ENCODE measurements at places on chromosomes 16 and 17. TPM values are rescaled to one million over a fixed set of nuclear protein-coding genes. Genes with fewer than 3 reads are reported as not detected.

DNA sequence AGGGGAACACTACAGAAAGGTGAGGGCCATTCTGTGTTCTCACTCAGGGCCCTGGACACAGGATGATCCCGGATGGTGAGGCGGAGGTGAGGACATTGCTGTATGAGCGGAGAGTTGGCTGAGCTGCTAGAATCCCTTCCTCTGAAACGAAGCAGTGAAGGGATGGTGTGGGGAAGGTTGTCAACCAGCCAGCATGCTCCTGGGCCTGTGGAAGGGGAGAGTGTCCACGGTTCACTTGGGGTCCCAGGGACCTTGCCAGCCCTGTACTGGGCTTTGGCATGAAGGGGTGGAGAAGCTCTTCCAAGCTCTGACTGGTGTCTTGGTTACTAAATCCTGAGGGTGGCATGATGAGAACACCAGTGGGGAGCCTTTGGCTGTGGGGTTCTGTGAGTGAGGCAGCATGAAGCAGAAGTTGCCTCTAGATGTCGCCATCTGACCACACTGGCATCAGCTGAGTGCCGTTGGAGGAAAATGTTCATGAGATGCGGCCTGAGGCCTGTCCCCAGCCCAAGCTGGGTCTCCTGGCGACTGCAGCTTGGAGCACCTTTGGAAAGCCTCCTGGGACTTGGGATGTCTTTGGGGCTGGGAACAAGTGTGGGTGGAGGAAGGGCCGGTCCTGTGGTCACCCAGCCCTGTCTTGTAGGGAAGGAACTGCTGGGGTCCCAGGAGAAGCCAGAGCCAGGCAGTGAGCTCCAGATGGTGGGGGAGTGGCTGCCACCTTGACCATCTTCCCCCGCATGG, 14.8 kb downstream of the PDP2 start:
- peak; percentile 78 for DNase-seq

GRCh38 chr17:47808830-47809480, 12.6 kb downstream of the OSBPL7 start:
- DNase-seq, result no peak

ANKRD40CL gene
- not detected for polyA plus RNA-seq

- no peak for DNase-seq
These were observed 7.3 kb downstream of the PCGF2 start for GRCh38 chr17:38740806-38741205.

DNA sequence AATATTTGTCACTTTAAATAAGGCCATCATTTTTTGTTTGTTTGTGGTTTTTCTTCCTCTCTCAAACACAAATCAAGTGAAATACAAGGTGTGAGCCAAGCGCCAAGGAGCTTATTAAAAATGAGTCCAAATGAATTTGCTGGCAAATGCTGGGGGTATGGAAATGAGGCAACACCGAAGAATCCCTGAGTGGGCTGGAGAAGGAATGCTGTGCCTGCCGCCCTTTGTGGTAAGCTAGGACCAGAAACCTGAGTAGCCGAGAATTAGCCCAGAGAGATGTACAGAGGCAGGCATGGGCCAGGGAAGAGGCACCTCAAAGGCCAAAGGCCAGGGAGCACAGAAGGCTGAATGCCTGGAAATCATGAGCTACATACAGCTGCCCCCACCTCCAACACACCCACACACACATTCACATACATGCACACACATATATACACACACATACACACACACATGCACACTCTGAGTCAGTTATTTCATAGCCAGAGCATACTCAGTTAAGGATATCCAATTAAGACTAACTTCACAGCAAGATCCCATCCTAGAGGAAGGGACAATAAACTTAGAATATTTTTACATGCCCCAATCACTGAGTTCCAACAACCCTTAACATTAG, 266.1 kb upstream of the DYNLRB2 start:
- DNase-seq, result no peak

- DNase-seq, result no peak
These were observed at the start of gene DBNDD1 for GRCh38 chr16:90018652-90019542. TSS of gene DBNDD1 (minus strand) at chr16:90019456. CDS start at chr16:90019341, 115 bp downstream.

- peak; percentile 50 for DNase-seq
These were observed 3.7 kb downstream of the TRAF7 start for GRCh38 chr16:2159175-2159838.

SYNGR3 gene
- polyA plus RNA-seq, result 0.24 TPM

DNA sequence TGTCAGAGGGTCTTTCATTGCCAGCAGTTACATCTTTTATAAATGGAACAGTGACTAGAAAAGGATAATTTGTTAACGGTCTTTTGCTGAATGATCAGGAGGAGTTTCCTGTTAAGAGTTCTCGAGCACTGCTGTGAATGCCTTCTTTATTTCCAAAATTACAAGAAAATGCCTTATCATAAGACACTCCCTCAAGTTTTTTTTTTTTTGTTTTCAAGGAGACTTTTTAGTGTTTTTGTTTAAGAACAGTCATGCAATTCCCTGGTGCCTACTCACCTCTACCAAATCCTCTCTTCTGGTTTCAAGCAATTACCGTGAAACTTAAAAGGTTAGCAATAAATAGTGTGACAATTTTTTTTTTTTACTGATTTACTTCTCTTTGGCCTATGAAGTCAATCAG, 19.0 kb upstream of the VWA3A start:
- DNase-seq, result no peak

- DNase-seq, result no peak
These were observed 21.3 kb downstream of the MBTPS1 start for GRCh38 chr16:84095466-84095865.

GRCh38 chr17:2055292-2056205, 646 bp downstream of the HIC1 start:
- peak; percentile 39 for DNase-seq

DNA sequence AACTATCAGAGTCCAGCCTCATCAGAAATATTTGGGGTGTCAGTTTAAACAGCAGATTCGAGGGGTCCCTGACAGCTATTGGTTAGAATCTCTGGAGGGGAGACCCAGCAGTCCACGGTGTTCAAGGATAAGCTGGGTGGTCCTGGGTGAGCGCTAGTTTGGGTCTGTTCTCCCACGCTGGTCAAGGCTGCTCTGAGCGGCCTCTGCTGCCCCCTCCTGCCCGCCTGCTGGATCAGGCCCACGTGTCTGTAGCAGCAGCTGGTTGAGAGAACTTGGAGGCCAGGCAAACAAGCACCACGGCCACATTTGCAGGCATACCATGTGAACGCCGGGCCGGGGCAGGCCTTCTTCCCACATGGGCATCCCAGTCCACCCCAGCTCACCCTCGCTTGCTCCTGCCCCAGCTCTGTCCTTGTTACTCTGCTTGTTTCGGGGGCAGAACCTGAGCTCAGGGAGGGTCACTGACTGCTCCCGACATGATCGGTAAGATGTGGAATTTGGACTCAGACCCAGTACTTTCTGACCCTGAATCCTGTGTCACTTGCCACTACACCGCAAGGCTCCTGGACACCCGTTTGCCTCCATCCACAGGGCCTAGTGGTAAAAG, 7.4 kb downstream of the FOXF1 start:
- DNase-seq, result peak; percentile 67

DNA sequence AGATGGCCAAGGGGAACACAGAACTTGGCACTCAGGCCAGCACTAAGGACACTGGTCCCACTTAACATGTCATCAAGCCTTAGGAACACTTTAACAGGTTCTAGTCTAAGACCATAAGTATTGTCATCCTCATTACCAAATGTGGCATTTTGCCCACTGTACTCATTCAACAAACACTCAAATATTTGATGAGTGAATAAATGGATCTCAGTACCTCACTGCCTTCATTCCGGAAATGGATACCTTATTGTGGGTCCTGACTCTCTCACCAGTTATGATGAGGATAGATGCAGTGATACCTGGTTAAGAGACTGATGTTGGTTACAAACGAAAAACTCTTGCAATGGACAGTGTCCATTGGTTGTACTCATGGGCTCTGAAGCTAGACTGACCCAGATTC, 455.2 kb upstream of the DYNLRB2 start:
- no peak for DNase-seq

EDC4 gene
- 32.2 TPM for polyA plus RNA-seq

- DNase-seq, result no peak
These were observed 5.2 kb upstream of the EIF1 start for GRCh38 chr17:41683441-41684007.

DNA sequence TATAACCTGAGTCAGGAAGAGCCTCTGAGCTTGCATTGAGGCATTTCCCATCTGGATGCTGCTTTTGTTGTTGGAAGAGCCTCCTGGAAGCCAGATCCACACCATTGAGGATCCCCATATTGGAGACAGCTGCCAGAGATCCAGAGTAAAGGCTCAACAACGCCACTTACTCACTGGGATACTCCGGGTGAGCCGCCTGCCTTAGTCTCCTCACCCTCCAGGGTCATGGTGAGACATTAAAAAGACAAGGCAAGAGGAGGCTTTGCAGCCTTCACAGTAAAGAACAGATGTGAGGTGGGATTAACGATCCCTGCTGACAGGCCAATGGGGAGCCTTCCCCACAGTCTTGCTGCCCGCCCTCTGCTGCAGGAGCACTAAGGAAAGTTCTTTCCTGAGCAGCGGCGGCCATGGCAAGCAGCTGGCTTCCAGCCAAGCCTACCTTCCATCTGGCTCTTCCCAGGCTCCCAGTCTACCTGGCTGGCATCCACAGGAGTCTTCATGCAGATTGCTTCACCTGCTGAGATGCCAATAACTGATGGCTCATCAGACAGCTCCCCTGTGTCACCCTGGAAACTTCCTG, 198.5 kb downstream of the CYLD start:
- no peak for DNase-seq

DNA sequence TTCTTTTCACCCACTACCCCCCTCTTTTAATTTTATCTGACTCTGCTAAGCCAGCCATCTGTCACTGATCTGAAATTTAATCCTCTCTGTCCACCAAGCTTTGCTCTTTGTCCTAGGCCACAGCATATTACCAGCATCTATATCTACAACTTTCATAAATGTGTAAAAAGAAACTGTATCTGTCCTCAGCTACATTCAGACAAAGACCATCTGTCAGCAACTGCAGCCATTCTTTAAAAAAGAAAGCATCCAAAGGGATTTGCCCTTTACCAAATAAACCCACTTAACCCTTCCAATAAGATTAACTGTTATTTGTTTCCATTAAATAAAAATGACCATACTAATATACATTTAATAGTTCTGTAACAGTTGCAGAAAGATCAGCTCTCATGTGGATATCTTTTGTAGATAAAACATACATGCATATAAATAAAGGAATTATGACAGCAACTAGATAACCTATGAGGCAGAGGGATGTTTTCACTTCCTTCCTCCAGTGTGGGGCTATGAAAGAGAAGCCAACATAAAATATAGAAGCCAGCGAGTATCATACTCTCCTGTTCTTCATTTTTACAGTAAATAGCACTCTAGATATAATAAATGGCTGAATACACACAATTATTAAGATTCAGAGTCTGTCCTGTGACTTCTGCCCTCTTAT, 602.5 kb upstream of the SALL1 start:
- no peak for DNase-seq

RPL13 gene
- polyA plus RNA-seq, result 5,467 TPM

DNA sequence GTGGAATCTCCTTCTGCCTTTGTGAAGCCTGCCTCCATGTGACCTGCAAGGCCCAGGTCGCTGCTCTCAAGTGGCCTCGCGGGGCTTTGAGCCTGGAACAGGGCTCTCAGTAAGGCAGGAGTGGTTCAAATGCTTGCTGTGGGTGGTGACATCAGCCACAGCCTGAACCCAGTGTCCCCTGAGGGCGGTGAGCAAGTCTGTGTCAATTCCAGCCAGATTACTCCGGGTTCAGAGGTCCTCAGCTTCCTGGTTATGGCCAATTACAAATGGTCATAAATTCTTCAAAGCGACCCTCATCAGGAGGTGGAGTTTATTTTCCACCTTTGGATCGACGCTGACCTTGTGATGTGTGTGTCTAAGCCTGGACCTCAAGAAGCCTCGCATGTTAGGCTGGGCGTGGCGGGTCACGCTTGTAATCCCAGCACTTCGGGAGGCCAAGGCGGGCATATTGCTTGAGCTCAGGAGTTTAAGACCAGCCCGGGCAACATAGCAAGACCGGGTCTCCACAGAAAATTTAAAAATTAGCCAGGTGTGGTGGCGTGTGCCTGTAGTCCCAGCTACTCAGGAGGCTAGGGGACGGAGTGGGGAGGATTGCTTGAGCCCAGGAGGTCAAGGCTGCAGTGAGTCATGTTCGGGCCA, 17.3 kb downstream of the LGALS3BP start:
- no peak for DNase-seq

- no peak for DNase-seq
These were observed 116.0 kb downstream of the SOCS1 start for GRCh38 chr16:11140098-11140375.

PMP22 gene
- polyA plus RNA-seq, result 269 TPM

DNA sequence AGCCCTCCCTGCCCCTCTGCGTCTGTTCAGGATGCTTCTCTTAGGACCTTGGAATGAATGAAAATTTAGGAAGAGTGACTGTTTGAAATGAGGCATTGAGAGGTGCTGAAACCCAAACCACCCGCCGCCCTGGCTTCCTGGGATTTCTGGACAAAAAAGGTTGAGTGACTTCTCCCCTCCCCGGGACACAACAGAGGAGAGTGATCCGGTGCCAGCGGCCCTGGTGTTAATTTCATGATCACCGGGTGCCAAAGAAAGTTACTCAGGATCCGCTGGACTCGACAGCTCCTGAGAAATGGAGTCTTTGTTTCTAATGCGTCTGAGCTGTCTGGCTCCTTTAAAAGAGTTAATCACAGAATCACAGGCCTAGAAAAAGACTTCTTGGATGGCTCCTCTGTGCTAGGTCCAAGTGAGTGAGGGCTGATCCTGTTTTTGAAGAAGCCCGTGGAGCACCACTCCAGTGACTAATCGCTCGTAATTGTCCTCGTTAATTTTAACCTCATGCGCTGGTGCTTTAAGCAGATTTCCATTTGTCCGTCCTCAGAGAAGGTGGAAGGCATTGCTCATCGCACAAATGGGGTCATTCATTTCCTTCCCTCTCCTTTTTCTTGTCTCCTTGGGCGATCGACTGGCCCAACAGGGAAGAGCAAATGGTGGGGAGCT, 144.4 kb upstream of the ZFHX3 start:
- peak; percentile 58 for DNase-seq

- DNase-seq, result no peak
These were observed 981 bp upstream of the CEP131 start for GRCh38 chr17:81223762-81224130.

- DNase-seq, result no peak
These were observed 51.3 kb downstream of the TNFRSF13B start for GRCh38 chr17:16920628-16921020.

UTS2R gene
- 0.10 TPM for polyA plus RNA-seq

- no peak for DNase-seq
These were observed 55.0 kb downstream of the STX8 start for GRCh38 chr17:9520649-9521048.
